Fibroblast of mammary gland (primary cell): ENCODE measurements at places on chromosomes 5 and 9.

DNA sequence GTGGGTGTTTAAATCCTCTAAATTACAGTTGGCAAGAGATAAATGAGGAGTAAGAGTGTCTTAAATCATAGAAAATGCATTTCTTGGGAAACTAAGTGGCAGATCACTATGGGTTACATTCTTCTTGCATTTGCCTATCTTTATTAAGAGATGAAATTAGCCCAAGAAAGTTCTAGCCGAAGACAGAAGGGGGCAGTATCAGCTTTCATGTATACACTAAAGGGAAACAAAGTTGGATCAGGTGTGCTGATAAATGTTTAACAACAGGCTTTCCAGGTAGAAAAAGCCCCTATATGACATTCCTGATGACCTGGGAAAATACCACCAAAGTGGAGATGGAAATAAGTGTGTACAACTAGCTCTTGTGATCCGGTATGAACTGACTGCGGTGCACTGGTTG lies 81.9 kb upstream of the TLR4 start:
- no peak for DNase-seq

DNA sequence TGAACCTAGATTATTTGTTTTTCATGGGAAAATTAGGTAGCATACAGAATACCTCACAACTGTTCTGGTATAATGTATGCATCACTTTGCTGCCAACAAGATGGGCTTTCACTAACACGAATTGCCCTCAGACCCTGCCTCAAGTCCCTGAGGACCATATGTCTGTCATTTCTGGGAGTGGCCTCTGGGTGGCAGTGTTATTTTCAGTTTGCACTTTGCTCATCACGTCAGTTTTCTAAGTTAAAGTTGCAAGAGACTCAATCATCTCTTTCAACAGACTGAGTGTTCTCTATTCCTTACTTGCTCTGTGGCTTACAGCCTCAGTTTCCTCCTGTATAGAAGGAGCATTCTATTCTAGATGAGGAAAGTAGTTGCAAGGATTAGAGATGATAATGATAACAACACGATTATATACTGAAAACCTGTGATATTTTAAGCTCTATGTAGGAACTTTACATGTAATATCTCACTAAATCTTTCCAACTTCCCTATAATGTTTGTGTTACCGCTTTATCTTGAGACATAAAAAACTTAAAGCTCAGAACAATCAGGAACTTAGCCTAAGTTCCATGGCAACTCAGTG lies 55.7 kb downstream of the TSSK1B start:
- DNase-seq: peak; percentile 65

DNA sequence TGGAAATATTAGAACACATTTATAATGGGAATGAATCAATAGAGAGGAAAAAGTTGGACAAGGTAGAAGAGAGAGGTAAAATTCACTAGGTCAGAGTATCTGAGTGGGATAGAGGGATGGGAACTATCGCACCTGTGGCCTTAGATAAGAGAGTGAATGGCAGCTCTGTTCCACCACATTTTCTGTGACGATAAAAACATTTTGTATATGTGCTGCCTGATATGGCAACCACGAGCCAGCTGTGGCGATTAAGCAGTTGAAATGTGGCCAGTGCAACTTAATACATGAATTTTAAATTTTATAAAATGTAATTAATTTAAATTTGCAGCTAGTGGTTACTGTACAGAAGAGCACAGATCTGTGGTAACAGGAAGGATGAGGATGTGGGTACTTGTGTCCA lies 46.7 kb downstream of the ZNF354A start:
- DNase-seq: no peak

DNA sequence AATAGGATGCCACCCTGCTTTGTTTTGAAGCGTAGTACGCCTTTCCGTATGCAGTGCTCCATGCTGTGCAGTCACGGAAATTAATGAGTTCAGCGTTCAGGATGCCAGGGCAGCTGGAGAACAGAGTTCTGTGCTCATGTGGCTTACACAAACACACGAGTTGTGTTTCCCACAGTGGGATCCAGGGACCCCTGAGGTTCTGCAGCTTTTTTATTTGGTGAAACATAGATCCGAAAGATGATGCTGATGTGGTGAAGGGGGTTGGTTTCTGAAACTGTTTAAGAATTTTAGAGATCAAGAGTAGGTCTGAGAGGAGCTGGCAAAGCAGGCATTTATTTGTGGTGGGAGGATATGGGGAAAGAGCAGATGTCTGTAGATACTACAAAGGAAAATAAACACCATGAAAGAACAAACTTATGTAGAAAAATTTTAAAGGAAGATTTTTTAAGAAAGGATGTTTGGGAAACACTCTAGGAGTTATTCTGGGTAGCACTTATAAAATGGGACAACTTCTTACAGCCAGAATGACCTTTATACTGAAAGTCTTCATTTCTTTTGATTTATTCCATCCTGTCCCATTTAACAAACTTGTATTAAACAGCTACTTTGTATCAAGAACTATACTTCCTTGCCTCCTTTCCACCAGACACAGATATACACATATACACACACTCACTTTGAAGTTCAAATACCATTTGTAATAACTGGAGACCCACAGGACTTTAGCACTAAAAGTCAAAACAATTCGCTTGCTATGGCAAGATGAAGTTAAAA lies 52.7 kb downstream of the ITGA1 start:
- DNase-seq: no peak

DNA sequence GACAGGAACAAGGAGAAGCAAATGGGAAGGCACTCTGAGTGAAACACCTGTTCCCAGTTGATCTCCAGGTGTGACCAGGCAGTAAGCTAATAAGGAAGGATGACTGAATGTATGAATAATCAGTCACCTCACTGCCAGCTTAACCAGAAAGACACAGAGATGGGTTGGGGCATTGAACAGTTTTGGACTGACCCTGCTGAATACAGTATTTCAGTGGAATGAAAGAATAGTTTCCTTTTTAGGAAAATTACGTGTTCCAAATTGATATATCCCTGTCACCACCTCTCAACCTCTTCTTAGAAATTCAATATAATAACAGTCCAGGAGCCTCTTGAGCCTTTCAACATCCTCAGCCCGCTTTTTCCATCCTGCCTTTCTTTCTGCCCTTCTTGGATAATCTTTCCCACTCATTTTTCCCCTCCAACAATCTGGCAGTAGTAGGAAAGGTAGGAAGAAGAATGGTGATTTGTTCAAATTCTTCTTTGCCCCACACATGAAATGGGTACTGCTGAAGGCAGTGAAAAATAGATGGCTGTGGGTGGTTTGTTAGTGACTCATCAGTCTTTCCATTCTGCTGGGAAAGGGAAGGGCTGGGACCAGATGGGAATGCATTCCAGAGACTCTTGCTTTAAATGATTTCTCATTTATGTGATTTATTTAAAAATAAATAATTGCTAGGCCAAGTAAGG lies 117.9 kb downstream of the ZSWIM6 start:
- peak; percentile 92 for DNase-seq

GRCh38 chr5:14114615-14115251 lies 28.4 kb upstream of the TRIO start:
- no peak for DNase-seq

GRCh38 chr5:181059297-181060230 lies 19.5 kb downstream of the BTNL9 start:
- DNase-seq: no peak

GRCh38 chr5:133032852-133033742 lies 6.7 kb upstream of the ZCCHC10 start:
- DNase-seq: no peak
